ENCODE measurements at places on chromosomes 13 and 19. TPM values are rescaled to one million over a fixed set of nuclear protein-coding genes. Genes with fewer than 3 reads are reported as not detected.

Gene CLEC17A
- total RNA-seq = not detected

Gene F10
- total RNA-seq = not detected

Gene OR2Z1
- not detected for total RNA-seq

Gene LRRC63
- total RNA-seq = not detected

Gene MAP4K1
- total RNA-seq = not detected

Gene SCAF1
- 37.4 TPM for total RNA-seq

Gene KANK3
- 4.6 TPM for total RNA-seq

Gene CARM1
- total RNA-seq = 47.0 TPM

Gene MYPOP
- 3.2 TPM for total RNA-seq

Gene ZNF724
- total RNA-seq = 5.0 TPM

Gene TNFSF9
- total RNA-seq = 32.9 TPM

Gene UBE2L5
- not detected for total RNA-seq

Gene MARCHF2
- 44.3 TPM for total RNA-seq

Gene CEBPA
- 27.0 TPM for total RNA-seq

Gene SIX5
- 10.5 TPM for total RNA-seq

Gene CACNA1A
- not detected for total RNA-seq

Gene MEIOSIN
- total RNA-seq = not detected
